Left colon (tissue), 2 donors: ENCODE measurements at places on chromosomes 2 and 18. TPM values are rescaled to one million over a fixed set of nuclear protein-coding genes. Genes with fewer than 3 reads are reported as not detected.

DNA sequence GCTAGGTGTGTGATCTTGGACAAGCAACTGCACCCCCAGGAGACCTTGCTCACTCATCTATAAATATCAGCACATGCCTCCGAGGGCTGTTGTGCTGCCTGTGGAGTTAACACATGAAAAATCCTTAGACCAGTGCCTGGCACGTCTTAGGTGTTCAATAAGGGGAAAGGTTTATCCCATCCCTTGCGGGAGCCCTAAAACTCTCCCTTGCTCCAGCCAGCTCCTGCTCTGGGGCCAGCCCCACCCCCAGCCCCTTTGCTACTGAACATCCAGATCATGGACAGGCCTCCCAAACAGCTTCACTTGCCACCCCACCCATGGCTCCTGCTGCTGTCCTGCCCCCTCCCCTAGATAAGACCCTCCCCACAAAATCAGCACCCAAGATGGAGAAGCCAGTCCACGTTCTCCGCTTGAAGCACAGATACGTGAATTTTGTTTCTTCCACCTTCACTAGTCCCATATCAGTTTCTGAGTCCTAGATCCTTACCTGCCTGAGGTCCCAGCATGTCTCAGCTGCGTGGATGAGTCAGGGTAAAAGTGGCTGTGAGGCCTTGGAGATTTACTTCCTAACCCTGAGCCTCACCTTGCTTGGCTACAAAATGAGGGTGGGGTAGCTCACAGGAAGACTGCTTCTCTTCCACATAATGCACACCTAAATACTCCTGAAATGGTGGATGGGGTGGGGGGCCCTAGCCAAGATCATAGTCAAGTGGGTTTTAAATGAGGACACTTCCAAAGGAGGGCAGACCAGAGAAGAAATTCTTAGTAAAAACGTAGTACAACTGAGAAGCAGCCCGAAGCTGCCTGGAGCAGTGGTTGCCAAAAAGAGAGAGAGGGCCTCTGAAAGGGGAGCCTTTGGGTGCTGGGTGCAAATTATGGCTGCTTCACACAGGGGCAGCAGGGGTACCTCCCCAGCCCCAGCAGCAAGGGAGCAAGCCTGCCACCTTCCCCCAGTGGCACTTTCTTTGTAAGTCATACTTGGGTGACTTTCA is 40.4 kb downstream of the C1QL2 start:
- DNase-seq: no peak

- no peak for DNase-seq
These were observed 88.2 kb upstream of the RAPGEF4 start for GRCh38 chr2:172647439-172647838.

DHRS9 gene
- total RNA-seq: 202 TPM

DNA sequence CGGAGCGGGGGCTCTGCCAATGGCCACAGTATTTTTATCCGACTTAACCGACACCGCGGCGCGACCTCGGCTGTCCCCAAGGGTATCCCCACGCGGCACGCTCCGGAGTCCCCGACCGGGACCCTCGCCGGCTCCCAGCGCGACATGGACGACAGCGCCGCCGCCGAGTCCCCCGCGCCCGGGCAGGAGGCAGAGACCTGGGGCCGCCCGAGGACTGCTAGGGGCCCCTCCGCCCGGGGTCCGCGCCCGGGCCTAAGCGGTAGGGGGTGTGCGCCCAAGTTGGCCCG is 468 bp downstream of the UXS1 start:
- peak; percentile 33 for DNase-seq

DNA sequence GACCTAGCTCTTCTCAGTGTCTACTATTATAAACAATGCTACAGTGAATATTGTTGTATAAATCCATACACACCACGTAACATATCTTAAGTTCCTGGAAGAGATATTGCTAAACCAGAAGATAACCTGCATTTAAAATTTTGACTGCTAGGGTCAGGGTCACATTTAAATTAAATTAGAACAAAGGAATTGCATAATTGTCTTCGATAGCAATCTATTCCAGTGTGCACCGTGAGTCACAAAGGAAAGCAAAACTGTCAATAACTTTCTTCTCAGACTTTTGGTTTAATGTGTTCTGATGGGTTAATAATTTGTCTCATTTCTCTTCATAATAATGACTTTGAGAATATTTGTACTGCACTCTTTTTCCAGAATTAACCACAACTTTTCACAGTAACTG is 4.2 kb downstream of the GEN1 start:
- no peak for DNase-seq

GRCh38 chr2:176234156-176234555 is 35.1 kb upstream of the MTX2 start:
- DNase-seq: no peak
